HepG2 (cell line): ENCODE measurements at places on chromosomes 3 and 15.

GRCh38 chr15:50229336-50229735 is 36.2 kb downstream of the HDC start:
- H3K4me1 ChIP-seq, result peaks cover 20% of the 10 kb centered on the region
- no peak for DNase-seq
- H3K36me3 ChIP-seq, result peaks cover 3% of the 10 kb centered on the region
- no peak overlapping the region for H3K4me3 ChIP-seq
- no peak overlapping the region for H3K27ac ChIP-seq

- H3K4me1 ChIP-seq, result no peaks in the 10 kb centered on the region
- H3K36me3 ChIP-seq, result peaks cover 60% of the 10 kb centered on the region
- no peak for DNase-seq
- H3K27ac ChIP-seq, result no peak overlapping the region
These were observed 88.5 kb upstream of the LRRFIP2 start for GRCh38 chr3:37262816-37263393.

- H3K4me3 ChIP-seq, result no peak overlapping the region
- H3K27me3 ChIP-seq, result no peaks in the 10 kb centered on the region
- H3K4me1 ChIP-seq, result peaks cover 82% of the 10 kb centered on the region
- no peak for DNase-seq
- H3K27ac ChIP-seq, result peak overlapping the region; percentile 34
These were observed 51.8 kb downstream of the TRIM71 start for GRCh38 chr3:32869513-32870047.

GRCh38 chr3:52034212-52034611 is 22.2 kb downstream of the DUSP7 start:
- H3K36me3 ChIP-seq, result no peaks in the 10 kb centered on the region
- peaks cover 93% of the 10 kb centered on the region for H3K4me1 ChIP-seq
- no peaks in the 10 kb centered on the region for H3K27me3 ChIP-seq
- DNase-seq, result no peak
- H3K4me3 ChIP-seq, result no peak overlapping the region

GRCh38 chr3:172221547-172221946 is 182.2 kb downstream of the FNDC3B start:
- H3K27ac ChIP-seq, result no peak overlapping the region
- no peak for DNase-seq
- H3K4me1 ChIP-seq, result peaks cover 91% of the 10 kb centered on the region
- H3K27me3 ChIP-seq, result no peaks in the 10 kb centered on the region
- peaks cover 10% of the 10 kb centered on the region for H3K36me3 ChIP-seq
- no peak overlapping the region for H3K4me3 ChIP-seq

- no peaks in the 10 kb centered on the region for H3K27me3 ChIP-seq
- DNase-seq, result no peak
- no peak overlapping the region for H3K27ac ChIP-seq
- no peaks in the 10 kb centered on the region for H3K36me3 ChIP-seq
These were observed 27.9 kb upstream of the RTP1 start for GRCh38 chr3:187169231-187169960.

DNA sequence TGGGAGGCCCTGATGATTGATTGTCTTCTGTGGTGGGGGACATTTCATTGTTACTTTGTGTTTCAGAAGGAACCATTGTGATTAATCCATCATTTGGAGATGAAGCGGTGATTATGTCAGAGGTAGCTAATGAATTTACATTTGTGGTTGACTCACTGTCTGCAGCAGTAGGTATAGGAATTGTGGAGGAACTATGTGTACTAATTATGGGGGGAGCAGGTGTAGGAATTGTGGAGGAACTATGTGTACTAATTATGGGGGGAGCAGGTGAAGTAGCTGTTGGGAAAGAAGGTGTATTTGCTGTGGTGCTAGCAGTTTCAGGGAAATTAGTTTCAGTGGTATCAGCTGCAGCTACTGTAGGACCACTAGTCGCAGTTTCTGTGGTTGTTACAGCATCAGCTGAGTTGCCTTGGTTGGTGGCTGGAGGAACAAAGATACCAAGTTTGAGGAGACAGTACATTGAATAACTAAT is 6.9 kb downstream of the MUC13 start:
- no peak overlapping the region for H3K4me3 ChIP-seq
- H3K27me3 ChIP-seq, result no peaks in the 10 kb centered on the region
- H3K36me3 ChIP-seq, result no peaks in the 10 kb centered on the region
- H3K27ac ChIP-seq, result no peak overlapping the region
- H3K4me1 ChIP-seq, result peaks cover 26% of the 10 kb centered on the region
- DNase-seq, result no peak

GRCh38 chr3:27680517-27681246 is 41.4 kb downstream of the EOMES start:
- H3K27me3 ChIP-seq, result no peaks in the 10 kb centered on the region
- peak overlapping the region; percentile 60 for H3K27ac ChIP-seq
- H3K36me3 ChIP-seq, result no peaks in the 10 kb centered on the region
- H3K4me3 ChIP-seq, result peak overlapping the region; percentile 51
- peak; percentile 78 for DNase-seq

DNA sequence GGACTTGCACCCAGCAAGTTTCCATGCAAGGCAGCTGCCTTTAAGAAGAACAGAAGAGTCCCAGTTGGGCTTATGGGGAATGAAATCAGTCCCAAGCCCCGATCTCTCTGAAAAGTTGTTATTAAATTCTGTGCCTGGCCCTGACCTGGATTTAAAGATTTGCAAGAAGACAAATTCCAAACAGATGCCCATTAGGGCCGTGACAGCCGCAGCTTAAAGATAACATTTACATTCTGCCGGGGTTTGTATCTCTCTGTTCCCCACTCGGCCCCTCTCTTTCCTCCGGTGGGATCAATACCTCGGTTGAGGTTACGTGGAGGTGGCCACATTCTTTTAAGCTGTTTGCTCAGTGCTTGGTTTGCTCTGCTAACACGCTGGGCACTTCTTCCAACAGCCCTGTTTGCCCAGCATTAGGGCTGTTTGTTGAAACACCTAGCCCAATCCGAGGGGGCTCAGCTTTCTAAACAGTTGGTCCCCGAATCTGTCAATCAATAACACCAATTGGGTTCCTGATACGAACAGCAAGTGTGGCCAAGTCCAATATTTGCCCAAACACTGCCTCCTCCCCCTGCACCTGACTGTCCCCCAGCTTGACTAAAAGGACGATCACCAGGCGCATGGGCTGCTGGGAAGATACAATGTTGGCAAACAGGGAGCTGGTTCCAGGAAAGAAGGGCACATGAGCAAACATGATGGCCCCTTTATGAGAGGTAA is 108.6 kb downstream of the RPLP1 start:
- H3K27me3 ChIP-seq, result peaks cover 85% of the 10 kb centered on the region
- peak overlapping the region; percentile 9; the same call in 1 of the 2 replicates for H3K4me3 ChIP-seq
- H3K4me1 ChIP-seq, result peaks cover 54% of the 10 kb centered on the region
- H3K27ac ChIP-seq, result no peak overlapping the region
- peak; percentile 80 for DNase-seq
- no peaks in the 10 kb centered on the region for H3K36me3 ChIP-seq

DNA sequence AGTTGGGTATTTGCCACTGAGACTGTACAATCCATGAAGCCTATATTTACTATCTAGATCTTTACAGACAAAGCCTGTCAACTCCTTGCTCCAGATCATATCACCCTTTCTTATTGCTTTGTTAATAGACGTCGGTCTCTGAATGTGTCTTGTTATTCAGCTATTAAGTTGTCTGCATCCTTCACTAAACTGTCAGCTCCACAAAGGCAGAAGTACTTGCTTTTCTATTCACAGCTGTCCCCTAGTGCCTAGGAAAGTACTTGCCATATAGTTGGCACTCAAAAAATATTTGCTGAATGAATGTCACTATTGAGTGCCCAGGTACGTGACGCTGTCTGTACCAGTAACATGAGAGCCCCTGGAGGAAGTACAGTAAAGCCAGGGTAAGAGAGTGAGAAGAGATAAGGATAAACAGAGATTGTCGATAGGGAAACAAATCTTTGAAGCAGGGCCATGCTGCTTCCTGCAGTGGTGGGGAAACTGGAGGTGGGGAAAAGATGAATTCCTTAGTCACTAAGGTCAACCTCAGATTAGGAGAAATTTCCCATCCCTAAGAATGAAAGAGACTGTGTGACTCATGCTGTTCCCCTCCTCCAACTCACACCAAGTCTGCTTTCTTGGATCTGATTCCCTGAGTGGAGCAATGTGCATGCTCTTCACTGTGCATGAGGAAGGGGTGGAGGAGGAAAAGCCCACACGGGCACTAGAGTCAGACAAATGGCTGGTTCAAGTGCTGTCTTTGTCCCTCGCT is 36.3 kb downstream of the PRICKLE2 start:
- peaks cover 10% of the 10 kb centered on the region for H3K4me1 ChIP-seq
- DNase-seq, result no peak
- H3K27me3 ChIP-seq, result no peaks in the 10 kb centered on the region
- H3K27ac ChIP-seq, result no peak overlapping the region
- no peaks in the 10 kb centered on the region for H3K36me3 ChIP-seq

DNA sequence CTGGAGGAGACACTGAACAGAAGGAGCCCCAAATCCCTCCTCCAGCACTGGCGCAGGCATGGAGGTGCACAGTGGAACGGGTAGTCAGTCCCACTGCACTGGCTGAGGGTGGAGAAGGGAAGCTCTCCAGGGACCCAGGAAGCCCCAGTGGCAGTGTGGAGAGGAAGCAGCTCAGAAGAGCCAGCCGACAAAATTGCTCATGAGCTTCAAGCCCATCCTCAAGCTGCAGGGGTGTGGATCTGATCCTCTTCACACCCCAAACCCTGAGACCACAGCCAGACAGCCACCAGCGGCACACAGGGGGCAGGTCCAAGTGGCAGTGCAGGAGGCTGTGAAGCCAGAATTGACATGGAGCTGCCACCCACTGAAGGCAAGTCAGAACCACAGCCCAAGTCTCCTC is 32.1 kb downstream of the CYFIP1 start:
- H3K27me3 ChIP-seq, result no peaks in the 10 kb centered on the region
- peaks cover 7% of the 10 kb centered on the region for H3K36me3 ChIP-seq
- H3K4me3 ChIP-seq, result no peak overlapping the region
- DNase-seq, result no peak
- peaks cover 24% of the 10 kb centered on the region for H3K4me1 ChIP-seq

DNA sequence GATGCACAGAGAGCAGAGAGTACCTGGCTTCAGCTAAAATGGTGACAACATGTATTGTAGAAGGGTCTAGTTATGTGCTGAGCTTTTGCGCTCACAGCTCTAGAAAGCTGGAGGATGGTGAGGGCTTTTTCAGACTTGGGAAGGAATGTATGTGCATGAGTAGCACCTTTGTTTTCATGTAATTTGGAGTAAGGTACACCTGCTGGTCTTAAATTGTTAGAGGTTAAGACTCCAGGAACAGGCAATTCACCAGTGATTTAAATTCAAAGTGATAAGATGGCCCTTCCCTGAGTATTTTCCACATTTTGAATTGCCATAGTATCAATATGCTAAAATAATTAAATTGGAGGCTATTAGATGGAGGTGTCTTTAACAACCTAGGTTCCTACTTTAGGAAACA is 436.4 kb upstream of the GOLIM4 start:
- H3K27ac ChIP-seq, result no peak overlapping the region
- H3K4me1 ChIP-seq, result no peaks in the 10 kb centered on the region
- H3K36me3 ChIP-seq, result no peaks in the 10 kb centered on the region
- H3K27me3 ChIP-seq, result no peaks in the 10 kb centered on the region
